ENCODE measurements at places on chromosomes 2 and 18. TPM values are rescaled to one million over a fixed set of nuclear protein-coding genes. Genes with fewer than 3 reads are reported as not detected.

IL36A gene
- not detected for polyA plus RNA-seq

LYPD6 gene
- 6.9 TPM for polyA plus RNA-seq

REG1B gene
- not detected for polyA plus RNA-seq

SLC9A4 gene
- polyA plus RNA-seq, result 0.34 TPM

TCF7L1 gene
- 11.9 TPM for polyA plus RNA-seq

MSTN gene
- 0.76 TPM for polyA plus RNA-seq

CLIP4 gene
- 43.1 TPM for polyA plus RNA-seq
